ENCODE measurements at places on chromosomes 7 and 10. TPM values are rescaled to one million over a fixed set of nuclear protein-coding genes. Genes with fewer than 3 reads are reported as not detected.

GRCh38 chr10:49290607-49291006 lies 8.4 kb upstream of the C10orf71 start:
- no peak for DNase-seq

DNA sequence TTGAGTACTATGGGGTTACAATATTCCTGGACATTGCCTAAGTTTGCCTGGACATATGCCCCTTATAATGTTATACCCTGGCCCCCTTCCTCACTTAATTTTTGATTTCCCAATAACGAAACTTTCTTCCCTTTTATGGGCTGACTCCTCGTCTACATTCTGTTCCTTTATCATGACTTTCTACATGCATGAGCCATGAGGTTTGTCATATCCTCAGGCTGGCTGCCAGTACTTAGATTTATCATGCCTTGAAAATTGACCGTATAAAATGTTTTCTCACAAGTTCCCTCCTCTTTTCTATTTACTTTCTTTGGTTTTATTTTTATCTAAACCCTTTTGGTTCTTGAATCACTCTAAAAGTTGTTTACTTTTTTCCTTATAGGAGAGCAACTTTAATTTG lies 4.7 kb downstream of the DNAH11 start:
- no peak for DNase-seq

GRCh38 chr10:81963606-81964005 lies 88.6 kb downstream of the NRG3 start:
- DNase-seq, result no peak

DNA sequence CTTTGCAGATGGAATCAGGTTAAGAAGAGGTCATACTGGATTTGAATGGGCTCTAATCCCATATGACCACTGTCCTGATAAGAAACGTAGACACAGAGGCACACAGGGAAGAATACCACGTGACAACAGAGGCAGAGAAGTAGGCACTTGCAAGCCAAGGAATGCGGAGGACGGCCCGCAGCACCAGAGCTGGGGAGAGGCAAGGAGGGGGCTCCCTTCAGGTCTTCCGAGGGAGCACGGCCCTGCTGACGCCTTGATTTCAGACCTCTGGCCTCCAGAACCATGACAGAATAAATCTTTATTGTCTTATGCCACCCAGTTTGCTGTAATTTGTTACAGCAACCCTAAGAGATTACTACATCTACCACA lies 44.7 kb upstream of the TMEM213 start:
- DNase-seq, result no peak

DNA sequence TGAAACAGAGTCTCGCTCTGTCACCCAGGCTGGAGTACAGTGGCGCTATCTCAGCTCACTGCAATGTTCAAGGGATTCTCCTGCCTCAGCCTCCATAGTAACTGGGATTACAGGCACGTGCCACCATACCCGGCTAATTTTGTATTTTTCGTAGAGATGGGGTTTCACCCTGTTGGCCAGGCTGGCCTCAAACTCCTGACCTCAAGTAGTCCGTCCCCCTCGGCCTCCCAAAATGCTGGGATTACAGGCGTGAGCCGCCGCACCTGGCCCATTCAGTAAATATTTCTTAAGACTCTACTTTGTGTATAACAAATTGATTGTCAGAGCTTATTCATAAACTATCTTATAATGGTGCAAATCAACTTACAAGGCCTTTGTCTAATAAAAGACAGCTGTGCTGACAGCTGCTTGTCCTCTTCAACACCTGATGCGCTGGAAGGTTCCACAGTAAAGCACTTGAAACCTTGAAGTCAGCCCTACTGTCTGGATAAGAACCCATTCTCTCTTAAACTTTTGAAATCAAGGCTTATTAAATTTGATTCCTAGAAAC lies 14.7 kb downstream of the ECHDC3 start:
- DNase-seq, result no peak

GRCh38 chr10:64682043-64682442 lies 1160.8 kb downstream of the REEP3 start:
- no peak for DNase-seq

NPC1L1 gene
- polyA plus RNA-seq, result 0.04 TPM

DNA sequence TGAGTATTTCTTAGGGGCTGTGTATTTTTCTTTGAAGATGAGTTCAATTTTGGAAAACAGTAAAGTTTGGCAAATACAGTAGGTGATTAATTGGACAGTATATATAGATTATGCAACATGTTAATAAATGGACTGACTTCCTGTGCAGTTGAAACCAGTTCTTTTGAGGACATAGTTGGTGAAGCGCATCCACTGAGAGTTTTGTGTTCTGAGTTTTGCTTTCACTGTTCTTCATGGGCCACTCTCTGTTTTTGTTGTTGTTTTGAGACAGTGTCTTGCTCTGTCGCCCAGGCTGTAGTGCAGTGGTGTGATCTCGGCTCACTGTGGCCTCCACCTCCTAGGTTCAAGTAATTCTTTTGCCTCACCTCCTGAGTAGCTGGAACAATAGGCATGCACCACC lies 109.0 kb downstream of the SDHAF3 start:
- no peak for DNase-seq

FEZF1 gene
- polyA plus RNA-seq, result not detected

DNA sequence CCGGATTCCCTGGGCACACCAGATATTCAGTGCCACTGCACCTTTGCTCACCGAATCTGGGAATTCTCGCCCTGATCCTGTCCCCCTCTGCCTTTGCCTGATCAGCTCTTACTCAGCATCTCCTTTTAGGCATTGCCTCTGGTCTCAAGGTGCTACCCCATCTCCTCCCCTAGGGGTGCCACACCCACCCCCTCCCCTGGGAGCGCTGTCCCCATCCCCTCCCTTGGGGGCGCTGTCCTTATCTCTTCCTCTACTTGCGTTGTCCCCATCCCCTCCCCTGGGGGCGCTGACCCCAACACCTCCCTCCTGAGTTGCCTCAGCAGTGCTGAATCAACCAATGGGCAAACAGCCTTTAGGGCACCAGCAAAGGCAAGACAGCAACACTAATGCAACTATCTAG lies 686.9 kb upstream of the FOXK1 start:
- DNase-seq, result no peak

NOS3 gene
- polyA plus RNA-seq, result 5.5 TPM

DNA sequence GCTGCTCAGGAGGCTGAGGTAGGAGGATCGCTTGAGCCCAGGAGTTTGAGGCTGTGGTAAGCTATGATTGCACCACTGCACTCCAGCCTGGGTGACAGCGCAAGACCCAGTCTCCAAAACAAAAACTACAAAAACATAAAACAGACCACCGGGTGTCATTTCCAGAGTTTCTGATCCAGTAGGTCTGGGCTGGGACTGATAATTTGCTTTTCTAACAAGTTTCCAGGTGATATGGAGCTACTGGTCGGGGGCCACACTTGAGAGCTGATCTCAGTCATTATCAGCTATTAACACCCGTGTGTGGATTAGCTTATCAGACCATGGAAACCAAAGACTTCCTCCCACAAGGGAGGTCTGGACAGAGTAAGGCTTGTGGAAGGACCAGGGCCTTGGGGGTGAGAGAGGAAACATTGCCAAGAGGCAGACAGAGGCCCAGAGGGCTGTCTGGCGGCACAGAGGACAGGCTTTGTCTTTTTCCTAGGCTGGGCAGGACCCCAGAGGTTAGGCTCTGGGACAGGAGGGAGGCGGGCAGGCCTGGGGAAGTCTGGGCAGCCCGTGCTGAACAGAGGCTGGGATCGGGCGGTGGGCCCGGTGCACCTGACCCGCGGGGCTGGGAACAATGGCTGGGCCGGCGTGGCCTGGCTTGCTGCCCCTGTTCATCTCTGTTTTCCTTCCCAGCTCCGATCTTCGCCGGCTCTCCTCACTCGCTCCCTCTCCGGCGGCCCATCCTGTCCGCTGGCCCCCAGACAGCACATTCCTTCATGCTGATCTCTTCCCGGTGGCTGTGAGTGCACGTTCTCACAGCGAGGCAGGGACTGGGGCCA lies 25.2 kb downstream of the TMEM270 start:
- no peak for DNase-seq

SH3PXD2A gene
- polyA plus RNA-seq, result 72.7 TPM

FKBP6 gene
- 0.23 TPM for polyA plus RNA-seq

- DNase-seq, result no peak
Measured at GRCh38 chr10:83945982-83946718, 193.2 kb upstream of the GHITM start.
